EH (cell line): ENCODE measurements at places on chromosomes 3 and 15.
A peak's percentile ranks its signal among the peaks of the same experiment; 100 is the strongest.

DNA sequence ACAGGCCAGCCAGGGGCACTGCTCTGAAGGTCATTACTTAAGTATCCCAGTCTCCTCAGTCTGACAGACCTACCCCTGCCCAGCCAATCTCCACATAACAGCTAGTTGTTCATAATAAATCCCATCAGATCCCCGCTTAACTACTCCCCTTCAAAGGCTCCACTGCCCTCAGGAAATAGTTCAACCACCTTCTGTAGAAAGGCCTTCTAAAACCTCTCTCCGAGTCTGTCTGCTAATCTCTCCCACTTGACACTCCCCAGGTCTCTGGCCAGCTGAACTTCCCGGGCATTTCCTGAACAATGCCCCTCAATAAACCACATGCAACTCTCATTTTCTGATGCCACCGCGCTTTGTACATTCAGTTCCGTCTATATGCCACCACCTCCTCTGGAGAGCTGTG is 6.0 kb downstream of the PRC1 start:
- peak; percentile 23 for DNase-seq

DNA sequence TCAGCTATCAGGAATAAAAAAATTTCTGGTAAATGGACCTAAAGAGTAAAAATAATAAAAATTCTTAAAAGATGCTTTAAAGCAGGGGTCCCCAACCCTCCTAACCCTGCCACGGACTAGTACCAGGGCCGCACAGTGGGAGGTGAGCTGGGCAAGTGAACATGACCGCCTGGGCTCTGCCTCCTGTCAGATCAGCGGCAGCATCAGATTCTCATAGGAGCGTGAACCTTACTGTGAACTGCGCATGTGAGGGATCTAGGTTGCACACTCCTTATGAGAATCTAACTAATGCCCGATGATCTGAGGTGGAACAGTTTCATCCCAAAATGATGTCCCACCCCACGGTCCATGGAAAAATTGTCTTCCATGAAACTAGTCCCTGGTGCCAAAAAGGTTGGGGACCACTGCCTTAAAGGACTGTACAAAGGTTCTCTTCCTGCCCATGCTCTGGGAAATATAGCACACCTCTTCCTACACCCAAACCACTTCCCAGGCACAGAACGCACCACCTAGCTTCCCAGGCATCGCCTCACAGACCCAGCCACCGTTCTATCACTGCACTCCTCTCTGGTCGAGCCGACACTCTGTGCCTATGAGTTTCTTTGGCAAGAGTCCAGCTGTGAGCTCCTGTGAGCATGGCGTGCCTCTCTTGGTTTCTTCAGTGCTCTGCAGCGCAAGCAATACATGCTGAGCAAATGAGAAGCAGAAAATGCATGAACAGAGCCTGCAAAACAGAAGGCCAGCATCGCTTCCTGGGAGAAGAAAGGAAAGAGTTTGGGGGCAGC is 104.9 kb downstream of the OCA2 start:
- no peak for DNase-seq

DNA sequence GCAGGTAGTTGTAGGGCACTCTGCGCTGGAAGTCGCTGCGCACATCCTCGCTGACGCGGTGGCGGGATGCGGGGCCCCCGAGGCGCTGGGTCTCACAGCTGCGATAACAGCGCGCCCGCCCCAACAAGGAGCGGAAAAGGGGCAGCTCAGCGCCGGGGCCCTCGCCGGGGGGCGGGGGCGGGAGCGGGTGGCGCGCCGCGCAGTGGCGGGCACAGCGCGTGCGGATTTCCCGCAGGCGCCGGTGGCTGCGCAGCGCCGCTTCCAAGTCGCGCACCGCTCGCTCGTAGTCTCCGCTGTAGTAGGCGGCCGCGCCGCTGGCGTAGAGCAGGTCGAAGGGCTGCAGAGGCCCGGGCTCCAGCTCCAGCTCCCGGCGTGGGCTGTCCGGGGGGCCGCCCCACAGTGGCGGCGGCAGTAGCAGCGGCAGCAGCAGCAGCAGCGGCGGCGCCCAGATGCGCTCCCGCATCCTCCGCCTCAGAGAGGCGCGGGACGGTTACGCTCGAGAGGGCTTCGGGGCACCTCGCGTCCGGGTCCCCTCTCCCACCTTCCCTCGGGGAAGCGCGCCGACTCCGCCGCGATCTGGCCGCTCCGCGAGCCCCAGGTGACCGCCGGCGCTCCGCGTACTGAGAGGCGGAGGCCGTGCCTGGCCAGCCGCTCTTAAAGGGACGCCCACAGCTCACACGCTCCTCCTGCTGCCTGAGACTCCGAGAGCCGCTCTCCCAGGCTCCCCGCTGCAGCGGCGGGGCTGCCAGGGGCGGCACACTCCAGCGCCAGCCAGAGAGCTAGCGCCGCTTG is at the start of gene P3H2:
Gene P3H2 (minus strand): TSS at position 629 of the 792 bp plus-strand sequence. CDS start 166 bp downstream, at position 463.
- DNase-seq: peak; percentile 93

- peak; percentile 78 for DNase-seq
These were observed 22.9 kb upstream of the PLXNA1 start for GRCh38 chr3:126959921-126960603.

- no peak for DNase-seq
These were observed 137.2 kb upstream of the RAD18 start for GRCh38 chr3:9100513-9100894.

GRCh38 chr15:46297766-46298165 is 662.9 kb downstream of the SQOR start:
- DNase-seq: no peak

GRCh38 chr15:74304431-74304830 is 63.0 kb downstream of the CYP11A1 start:
- no peak for DNase-seq

- no peak for DNase-seq
These were observed 40.4 kb upstream of the SMAD3 start for GRCh38 chr15:67024998-67025368.

DNA sequence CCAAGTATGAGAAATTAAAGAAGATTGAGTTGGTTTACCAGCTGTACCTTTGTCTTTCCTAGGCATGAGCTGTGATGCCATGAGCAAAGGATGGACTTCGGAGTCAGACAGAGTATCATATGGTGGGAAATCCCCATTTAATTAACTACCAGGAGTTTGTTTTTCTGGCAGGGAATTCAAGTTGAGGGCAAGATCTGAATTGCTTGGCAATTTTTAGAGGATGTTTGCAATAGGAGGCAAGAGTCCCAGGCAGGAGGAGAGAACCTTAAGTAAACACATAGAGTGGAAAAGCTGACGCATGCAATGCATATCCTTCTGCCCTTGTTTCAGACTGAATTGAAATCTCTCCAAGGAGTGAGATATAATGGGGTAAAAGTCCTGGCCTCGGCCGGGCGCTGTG is 569.7 kb upstream of the MDFIC2 start:
- peak; percentile 28 for DNase-seq

GRCh38 chr3:14318646-14319045 is 83.8 kb upstream of the SLC6A6 start:
- DNase-seq: no peak

- no peak for DNase-seq
These were observed 6.3 kb upstream of the SMAD3 start for GRCh38 chr15:67059127-67059553.

GRCh38 chr3:33312361-33312760 is 35.1 kb downstream of the FBXL2 start:
- no peak for DNase-seq

- peak; percentile 24 for DNase-seq
These were observed 71.5 kb upstream of the SLC25A26 start for GRCh38 chr3:66149269-66149668.

DNA sequence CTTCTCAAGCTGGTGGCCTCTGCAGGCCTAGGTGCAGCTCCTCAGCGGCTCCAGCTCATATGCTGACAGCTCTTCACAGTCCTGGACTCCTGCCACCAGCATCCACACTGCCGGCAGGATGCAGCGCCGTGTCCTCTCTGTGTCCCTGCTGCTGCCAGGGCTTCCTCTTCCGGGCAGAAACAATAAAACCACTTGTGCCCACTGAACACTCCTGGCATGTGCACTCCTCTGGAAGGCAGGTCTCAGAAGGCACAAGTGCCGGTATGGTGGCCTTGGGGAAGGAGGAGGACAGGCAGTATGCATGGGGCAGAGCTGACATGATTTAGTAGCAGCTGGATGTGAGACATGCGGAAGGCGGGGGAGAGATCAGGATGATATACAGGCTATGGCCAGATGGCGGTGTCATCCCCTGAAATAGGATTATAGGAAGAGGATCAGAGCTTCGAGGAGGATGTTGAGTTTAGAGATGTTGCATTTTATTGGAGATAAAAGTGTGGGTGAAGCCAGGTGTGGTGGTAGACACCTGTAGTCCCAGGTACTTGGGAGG is 7.5 kb upstream of the MAN2A2 start:
- peak; percentile 20 for DNase-seq

DNA sequence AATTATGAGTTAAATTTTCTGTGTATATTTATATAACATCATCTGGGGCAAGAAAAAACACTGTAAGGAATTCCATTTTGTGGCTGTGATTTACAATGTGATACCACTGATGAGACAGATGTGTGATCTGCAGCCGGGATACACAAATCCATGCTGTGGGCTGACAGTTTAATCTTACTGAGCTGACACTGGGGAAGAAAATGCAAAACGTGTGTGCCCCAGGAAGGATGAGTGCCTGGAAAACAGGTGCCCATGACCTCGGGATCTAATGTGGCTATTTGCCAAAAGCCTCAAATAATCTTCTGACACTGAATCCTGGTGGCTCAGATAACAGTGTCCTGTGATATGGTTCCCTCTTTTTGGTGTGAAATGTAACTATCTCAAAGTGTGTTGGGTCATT is 10.5 kb downstream of the MYRIP start:
- peak; percentile 24 for DNase-seq

DNA sequence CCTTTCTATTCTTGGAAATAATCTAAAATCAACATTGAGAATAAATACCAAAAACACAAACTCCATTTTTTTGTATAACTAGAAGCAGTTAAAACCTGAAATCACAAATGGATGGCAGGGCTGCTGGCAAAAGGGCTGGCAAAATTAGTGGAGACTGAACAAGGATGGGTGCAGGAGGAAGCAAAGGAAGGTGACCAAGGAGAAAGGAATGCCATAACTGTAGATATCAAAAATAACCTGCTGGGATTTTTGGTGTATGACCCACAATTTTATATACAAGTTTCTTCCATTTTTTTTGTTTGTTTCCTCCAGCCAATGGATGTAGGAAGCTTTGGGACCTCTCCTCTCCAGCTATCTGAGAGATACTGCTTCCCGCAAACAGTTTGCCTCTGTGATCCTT is 12.7 kb downstream of the CFAP44 start:
- peak; percentile 29 for DNase-seq

DNA sequence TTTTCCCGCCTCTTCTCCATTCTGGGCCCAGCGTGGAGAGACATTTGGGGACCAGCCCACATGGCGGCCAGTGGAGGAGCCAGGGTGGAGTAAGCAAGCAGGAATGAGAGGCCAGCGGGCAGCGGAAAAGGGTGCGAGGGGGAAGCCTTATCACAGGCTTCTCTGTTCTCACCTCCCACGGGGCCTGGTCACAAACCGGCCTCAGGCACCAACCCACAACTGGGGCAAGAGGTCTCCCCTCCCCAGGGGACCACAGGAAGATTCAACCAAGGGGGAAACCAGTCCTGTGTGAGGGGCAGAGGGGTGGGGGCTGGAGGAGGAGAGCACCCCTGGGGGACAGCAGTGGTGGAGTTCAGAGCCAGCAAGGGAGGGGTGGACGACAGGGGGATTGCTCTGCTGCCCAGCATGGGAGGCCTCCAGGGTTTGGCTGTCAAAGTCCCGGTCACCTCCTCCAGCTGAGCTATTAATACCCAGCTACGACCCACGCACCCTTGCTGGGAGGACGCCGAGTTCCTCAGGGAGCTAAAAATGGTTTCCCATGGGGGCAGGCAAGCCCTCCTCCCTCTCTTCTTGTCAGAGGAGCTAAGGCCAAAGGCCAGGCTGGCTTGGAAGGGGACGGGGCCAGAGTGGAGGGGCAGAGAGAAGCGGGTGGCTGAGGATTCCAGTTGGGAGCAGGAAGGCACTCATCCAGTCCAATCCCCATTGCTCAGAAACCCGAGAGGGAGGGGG is 23.8 kb upstream of the RPL29 start:
- peak; percentile 19 for DNase-seq

DNA sequence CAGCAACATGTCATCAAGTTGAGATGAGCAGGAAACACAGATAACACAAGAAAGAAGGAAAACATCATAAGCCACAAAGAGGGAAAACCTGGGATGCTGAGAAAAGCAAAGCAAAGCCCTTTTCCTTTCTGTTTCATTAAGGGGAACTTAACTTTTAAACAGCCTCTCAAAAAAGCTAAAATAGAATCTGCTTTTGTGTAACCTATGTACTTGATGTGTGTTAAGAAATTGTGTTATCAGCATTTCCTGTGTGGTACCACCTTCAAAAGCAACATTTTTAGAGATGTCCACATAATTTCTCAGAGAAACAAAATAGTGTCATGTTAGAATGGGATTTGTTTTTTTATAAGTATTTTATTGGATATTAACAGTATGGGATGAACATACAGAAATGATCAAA is 206.2 kb downstream of the IL20RB start:
- DNase-seq: no peak

GRCh38 chr3:4416961-4417360 is 50.1 kb downstream of the SUMF1 start:
- peak; percentile 90 for DNase-seq

DNA sequence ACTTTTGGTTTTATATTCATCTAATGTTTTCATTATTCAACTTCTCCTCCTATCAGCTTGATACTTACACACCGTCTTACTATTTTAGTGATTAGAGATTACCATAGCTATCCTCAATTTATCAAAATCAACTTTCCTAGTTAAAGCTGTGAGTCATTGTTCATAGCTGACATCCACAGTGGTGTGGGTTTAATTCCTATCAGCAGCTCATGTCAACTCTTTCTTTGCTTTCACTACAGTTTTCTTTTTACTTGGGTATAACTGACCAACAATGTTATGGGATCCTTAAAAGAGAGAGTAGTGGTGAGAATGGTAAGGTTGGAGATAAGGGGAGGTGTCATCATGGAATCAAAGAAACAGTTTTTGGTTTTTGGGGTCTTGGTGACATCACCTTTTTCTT is 112.7 kb downstream of the NFKBIZ start:
- DNase-seq: peak; percentile 48

DNA sequence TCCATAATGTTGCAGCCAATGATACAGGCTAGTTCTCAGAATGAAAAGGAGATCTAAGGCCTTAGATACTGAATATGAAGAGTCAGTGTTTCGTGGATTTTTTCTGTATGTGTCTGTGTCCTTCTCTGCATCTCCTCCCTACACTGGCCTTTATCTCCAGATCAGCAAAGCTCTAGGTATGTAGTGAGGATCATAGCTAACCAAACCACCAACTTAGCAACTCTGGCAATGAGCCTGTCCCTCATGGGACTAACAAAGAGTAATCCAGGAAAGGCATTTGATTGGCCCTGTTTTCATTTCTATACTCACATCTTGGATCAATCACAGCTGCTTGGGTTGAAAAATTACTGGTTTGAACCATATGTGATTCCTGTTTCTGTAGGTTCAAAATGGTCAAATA is 18.6 kb upstream of the CNTN3 start:
- DNase-seq: peak; percentile 63

- DNase-seq: peak; percentile 76
These were observed 12.8 kb downstream of the VGLL3 start for GRCh38 chr3:86978111-86978551.

- DNase-seq: no peak
These were observed 53.8 kb downstream of the GRK7 start for GRCh38 chr3:141816958-141817357.
